ENCODE measurements at places on chromosomes 2 and 18.

DNA sequence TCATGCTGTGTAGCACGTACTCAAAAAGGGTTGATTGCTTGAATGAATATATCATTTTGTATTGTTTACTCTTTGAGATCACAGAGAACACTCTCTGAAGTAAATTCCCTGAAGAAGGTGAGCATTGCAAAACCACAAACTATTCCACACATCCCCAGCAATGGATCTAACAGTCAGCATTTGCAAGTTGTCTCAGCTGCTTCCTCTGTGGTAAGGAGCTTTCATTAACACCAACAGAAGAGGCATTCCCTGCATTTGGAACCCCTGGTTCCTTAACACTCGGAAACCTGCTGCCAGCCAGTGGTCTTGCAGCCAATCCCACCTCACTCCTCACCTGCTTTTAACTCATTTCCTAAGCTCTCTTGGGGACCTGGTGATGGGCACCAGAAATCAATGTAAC is 108.4 kb downstream of the IRS1 start:
- no peak for DNase-seq

DNA sequence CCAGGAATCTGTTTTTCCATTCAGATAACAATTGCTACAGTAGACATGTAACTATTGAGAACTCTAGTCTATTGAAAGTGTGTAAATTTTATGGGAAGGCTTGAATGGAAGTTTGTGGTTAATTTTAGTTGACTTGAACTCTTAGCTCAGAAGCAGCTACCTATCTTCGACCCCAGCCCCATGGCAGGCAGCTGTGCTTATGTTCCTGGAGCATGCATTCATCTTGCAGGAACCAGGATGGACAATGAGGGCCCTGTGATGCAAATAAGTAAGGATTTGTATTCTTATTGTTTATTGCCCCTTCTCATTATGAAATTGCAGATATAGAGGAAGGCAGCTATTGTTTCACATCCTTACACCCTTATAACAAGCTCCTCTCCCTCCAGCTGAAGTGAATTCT is 1252.2 kb downstream of the DPP10 start:
- no peak for DNase-seq

GRCh38 chr2:64205415-64205814 is 61.2 kb upstream of the PELI1 start:
- no peak for DNase-seq

DNA sequence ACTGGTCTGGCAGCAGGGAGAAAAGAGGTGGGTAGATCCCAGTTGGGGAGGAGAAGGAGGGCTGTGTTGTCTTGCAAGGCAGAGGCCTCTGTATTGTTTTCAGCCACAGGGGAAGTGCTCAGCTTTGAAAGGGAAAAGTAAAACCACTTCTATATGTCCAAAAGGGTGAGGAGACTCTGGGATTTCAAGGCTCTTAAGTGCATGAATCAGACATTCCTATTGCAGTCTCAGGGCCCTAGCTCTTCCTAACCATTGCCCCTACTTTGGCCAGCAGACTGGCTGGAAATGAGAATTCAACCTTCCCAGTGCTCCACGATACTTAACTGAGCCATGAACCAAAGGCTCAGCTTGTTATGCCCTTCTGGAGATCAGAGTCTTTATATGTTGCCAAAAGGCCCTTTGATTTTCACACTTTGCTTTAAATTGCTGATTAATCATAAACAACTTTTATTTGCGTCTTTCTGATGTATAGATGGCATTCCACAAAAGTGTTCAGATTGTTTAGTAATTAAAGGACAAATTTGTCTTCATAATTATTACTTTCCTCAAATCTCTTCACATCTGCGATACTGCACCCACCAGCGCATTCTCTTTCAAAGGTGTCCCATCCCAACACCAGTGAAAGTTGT is 313.8 kb upstream of the MMADHC start:
- DNase-seq: no peak

GRCh38 chr18:14747513-14748474 is at the start of gene ANKRD30B:
Gene ANKRD30B (plus strand): TSS chr18:14748172. CDS start chr18:14748420, 248 bp downstream.
- no peak for DNase-seq

DNA sequence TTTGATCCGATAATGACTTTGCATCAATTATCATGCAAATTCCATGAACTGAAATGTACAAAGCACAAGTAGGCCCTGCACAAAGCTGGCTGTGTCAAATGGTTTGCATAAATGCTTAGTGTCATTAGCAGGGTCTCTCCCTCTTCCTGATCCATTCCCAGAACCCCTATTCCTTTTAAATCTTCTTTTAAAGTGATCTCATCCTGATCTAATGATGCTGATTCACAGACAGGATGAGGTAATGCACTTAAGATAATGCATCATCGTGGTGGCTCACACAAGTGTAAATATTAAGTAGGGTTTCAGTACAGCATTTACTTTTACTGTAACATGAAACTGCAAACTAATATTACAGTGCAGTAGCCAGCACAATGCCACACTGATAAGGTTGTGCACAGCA is 304.8 kb upstream of the SOX11 start:
- no peak for DNase-seq

GRCh38 chr2:227296671-227297405 is 28.2 kb upstream of the MFF start:
- DNase-seq: no peak

DNA sequence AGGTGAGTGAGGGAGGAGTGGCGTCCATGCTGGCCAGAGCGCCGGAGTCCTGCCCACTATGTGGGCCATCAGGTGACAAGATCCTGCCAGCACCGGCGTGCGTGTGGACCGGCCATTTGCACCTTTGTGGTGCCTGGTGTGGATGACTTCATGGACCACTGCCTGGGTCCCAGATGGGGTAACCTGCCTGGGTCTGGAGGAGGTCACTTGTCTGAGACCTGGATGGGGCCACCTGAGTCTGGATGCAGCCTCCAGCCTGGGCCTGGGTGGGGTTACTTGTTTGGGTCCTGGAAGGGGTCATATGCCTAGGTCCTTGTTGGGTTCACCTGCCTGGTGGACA is 299.6 kb downstream of the NDUFA10 start:
- no peak for DNase-seq

DNA sequence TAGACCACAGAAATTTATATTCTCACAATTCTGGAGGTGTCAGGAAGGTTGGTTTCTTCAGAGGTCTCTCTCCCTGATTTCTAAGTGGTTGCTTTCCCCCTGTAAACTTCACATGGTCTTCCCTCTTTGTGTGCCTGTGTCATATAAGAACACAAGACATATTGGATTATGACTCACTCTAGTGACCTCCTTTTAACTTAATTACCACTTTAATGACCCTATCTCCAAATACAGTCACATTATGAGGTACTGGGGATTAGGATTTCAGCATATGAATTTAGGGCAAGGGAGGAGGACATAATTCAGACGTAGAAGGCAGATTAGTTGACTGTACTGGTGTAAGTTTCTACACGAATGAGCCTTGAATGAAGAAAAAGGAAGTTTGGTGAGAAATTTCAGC is 38.2 kb upstream of the EPHA4 start:
- no peak for DNase-seq

DNA sequence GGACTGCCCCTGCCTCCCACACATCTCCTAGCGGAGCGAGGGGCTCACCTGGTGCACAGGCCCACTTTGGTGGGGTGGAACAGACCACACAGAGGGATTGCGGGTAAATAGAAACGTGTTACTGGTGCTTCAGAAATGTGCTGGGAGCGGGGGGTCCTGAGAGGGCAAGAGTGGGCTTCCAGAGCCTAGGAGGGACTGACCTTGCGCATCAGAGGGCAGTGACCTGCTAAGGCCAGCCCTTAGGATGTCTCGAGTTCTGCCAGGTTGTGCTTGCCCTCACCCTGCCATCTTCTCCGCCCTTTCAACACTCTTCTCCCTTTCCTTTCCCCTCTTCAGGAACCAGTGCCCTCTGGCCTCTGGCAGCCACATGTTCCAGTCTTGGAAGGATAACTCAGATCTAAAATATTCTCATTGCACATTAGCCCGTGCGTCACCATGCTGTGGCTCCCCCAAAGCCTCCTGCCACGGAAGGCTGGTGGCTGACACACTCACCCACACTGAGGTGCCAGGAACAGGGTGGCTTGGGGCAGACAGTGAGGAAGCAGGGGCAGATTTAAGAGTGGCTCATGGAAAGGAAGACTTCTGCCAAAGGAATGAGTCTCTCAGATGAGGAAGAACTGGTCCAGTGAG is 89.6 kb downstream of the MCFD2 start:
- DNase-seq: no peak

- peak; percentile 55 for DNase-seq
Measured at GRCh38 chr2:162221064-162221463, 22.2 kb downstream of the FAP start.

DNA sequence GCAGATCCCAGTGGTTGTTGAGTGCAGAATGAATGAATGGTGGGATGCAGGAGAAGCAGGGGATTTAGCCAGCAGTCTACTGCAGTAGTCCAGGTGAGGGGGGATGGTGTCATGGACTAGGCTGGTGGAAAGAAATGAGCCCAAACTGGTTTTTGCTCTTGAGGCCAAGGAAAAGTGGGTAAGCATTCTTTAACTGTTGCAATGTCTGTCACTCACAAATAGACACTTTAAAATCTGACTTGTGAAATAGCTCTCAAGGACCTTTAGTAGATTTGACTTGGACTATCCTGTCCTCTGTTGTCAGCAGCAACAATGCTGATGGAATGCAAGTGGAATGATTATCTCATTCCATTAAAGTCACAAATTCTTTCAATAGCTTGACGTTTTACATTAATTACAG is 37.5 kb upstream of the STK17B start:
- no peak for DNase-seq

GRCh38 chr2:191701696-191702095 is 23.8 kb downstream of the NABP1 start:
- DNase-seq: no peak

DNA sequence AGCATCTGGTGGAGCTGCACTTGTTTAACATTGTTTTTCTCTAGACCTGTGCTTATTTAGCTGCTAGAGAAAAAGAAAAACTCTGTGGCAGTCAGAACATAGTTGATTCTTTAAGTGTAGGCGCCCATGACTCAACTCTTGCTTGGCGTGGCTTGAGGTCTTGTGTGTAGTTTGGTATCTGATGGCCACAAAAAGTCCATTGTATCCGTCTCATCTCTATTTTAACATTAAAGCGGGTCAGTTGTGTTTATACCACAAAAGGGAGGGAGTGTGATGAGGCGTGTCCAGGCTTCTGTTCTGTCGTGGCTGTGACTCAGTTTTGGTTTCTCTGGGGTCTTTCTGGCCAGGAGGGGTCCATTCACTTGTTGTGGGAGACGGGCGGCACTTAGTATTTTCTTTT is 24.2 kb upstream of the UGT1A8 start:
- DNase-seq: no peak

DNA sequence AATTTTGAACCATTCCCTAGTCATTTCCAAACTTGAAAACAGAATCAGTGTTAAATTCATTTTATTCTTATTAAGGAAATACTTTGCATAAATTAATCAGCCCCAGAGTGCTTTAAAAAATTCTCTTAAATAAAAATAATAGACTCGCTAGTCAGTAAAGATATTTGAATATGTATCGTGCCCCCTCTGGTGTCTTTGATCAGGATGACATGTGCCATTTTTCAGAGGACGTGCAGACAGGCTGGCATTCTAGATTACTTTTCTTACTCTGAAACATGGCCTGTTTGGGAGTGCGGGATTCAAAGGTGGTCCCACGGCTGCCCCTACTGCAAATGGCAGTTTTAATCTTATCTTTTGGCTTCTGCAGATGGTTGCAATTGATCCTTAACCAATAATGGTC is 5.5 kb upstream of the MROH2A start:
- DNase-seq: no peak

GRCh38 chr2:135893374-135893794 is 17.1 kb upstream of the MCM6 start:
- DNase-seq: no peak

DNA sequence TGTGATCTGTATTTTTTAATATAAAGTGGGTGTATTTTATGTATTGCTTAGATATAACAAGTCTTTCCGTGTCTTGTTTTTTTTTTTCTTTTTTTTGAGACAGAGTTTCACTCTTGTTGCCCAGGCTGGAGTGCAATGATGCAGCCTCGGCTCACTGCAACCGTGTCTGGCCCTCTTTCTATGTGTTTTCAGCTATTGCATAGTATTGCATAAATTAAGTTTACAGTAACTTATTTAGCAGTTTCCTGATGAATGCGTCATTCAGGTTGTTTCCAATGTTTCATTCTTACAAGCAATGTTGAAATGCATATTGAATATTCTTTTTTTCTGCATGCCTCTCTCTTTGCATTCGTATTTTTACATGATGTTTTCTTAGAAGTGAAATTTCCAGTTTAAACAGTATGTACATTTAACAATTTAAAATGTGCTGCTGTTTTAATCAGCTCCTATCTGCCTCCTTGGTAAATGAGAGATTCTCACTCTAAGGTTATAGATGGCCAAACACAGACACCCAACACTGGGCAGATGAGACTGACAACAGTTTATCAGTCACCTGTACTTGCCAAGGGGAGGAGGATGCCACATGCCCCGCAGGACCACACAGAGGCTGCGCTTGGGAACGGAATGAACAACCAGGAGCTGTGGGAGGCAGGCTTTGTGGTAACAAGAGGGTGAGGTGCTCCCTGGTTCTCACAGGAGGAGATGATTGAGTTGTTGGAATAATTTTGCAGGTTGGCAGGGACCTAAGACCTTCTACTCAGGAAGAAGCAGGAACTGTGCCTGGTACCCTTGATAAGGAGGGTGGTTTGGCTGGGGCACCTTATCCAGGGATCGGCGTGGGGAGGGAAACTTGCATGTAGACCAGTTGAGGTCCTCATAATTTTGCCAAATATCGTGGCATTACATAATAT is 7.5 kb downstream of the SLC9A4 start:
- DNase-seq: no peak

GRCh38 chr2:39718483-39718882 is 52.8 kb downstream of the TMEM178A start:
- DNase-seq: no peak

DNA sequence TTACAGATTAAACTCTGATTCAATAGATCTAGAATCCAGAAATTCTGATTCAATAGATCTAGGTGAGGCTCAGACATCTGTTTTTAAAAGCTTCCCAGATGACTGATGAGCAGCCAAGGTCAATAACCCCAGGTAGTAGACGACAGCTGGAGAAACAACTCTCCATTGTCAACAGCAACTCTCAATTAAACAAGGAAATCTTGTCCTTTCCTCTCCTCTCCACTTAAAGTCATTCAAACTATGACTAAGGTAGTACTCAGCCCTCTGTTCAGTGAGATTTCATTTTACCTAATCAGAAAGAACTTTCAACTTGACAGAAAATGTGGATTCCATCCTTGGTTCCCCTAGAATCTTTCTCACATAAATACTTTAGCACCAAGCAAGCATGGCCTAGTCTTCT is 94.6 kb upstream of the SCG2 start:
- DNase-seq: no peak

GRCh38 chr2:145591109-145591809 is 1071.3 kb upstream of the ZEB2 start:
- no peak for DNase-seq

DNA sequence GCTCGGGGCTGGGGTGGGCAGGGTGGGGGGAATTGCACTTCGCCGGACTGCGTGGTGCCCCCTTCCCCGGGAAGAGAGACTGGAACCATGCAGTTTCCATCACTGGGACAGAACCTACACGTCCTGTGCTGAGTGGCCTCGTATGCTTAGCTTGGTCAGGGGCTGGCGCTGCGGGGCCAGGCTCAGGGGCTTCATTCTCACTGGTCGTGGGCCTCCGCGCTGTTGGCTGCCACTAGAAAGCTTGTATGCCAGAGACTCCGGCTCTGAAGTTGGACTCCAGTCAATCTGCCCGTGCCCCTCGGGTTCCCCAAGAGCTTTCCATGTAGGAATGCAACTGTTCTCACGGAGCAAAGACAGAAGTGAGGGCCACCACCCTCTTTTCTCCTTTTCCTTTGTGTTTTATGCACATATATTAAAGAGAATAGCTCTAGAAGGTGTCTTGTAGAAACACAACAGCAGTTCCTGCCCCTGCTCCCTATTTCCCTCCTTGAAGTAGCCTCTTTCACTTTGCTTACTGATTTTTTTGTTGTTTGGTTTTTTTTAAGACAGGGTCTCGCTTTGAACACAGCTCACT is 64.0 kb upstream of the YWHAQ start:
- no peak for DNase-seq

Data from cerebellar cortex (tissue), 1 donor.